ENCODE measurements at places on chromosomes 1 and 21. TPM values are rescaled to one million over a fixed set of nuclear protein-coding genes. Genes with fewer than 3 reads are reported as not detected.

Gene SYT6
- total RNA-seq: under 0.01 TPM

Gene RGS13
- total RNA-seq: 0.33 TPM

Gene CD52
- 12.8 TPM for total RNA-seq

GRCh38 chr1:85836736-85837135 lies 128.5 kb upstream of the ZNHIT6 start:
- no peak overlapping the region for H3K27ac ChIP-seq
- DNase-seq: no peak
- H3K36me3 ChIP-seq: no peaks in the 10 kb centered on the region
- no peak overlapping the region for H3K4me3 ChIP-seq
- no peaks in the 10 kb centered on the region for H3K4me1 ChIP-seq

- DNase-seq: no peak
- H3K36me3 ChIP-seq: no peaks in the 10 kb centered on the region
- no peak overlapping the region for H3K27ac ChIP-seq
These were observed 16.0 kb downstream of the RRP1 start for GRCh38 chr21:43805275-43805800.
